NCI-H748 treated with DMSO at 0.1 percent for 48 hours (cell line): ENCODE measurements at places on chromosomes 13 and 19.

DNA sequence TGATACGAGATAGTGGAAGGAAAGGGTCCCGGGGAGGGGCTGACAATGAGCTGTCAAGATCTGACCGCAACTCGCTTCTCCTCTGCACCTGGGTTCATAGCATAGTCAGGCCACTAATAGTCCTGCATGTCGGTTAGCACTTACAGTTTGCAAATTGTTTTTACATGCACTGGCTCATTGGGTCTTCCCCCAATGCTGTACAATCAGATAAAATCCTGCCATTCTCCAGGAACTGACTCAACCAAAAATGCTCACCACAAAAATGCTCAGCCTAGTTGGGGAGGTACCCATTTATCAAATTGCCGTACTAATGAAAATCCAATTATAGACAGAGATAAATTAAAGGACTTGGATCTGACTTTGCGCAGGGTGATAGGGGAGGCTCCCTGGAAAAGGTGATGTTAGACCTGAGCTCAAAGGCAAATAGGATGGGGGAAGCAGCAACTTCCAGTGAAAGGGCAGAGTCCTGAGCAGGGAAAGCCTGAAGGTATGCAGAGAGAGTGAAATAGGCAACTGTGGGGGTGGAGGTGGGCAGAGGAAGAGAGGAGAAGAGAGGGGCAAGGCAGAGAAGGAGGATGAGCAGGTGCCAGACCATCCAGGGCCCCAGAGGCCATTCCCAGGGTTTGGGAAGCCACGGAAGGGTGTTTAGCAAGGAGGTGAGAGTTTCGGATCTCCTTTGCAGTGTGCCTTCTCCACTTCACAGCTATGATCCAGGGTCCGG is 326.1 kb upstream of the TSHZ3 start:
- DNase-seq: no peak

DNA sequence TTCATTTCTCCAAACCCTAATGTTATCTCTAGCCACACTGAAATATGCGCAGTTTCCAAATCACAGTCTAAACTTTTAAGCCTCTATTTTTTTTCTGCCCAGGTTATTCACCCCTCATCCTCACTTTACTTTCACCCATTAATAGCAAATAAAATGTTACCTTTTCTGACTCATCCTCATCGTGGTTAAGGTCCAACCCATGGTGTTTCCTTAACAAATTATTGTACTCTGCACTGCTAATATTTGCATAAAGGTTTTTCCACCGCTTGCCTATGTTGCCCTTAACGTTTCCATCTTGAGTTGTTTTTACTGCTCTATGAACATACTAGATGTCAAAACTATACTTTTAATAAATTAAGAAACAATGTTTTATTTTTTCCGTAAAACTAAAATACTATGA is 780.9 kb upstream of the KLHL1 start:
- no peak for DNase-seq

DNA sequence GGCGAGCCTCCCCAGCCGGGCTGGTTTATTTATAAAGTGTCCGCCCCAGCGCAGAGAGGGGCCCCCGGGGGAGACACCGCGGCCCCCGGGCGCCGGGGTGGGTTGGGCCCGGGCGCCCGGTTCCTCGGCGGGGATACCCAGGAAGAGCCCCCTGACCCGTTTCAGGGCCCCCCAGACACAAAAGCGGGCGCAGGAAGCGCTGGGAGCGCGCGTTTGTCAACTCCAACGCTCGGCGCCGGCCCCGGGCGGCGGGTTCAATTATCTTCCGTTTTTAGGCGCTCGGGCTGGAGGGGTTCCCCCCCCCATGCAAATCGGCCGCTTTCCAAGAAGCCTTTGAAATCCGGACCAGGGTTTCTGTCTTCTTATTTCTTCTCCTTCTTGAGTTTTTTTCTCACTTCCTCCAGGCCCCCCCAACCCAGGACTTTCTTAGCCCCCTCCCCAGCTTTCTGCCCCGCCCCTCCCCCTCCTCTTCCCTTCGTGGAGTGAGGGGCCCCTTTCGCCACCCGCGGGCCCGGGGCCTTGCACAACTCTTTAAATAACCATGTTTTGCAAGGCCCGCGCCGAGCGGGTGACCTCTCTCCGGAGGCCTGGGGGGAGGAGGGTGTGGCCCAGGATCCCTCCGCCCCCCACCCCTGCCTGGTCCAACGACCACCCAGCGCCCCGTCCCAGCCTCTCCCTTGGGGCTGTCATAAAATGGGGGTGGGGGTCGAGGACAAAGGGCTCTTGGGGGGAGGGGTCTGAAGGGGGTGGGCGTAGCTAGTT is 935 bp downstream of the ARID3A start:
- no peak for DNase-seq

DNA sequence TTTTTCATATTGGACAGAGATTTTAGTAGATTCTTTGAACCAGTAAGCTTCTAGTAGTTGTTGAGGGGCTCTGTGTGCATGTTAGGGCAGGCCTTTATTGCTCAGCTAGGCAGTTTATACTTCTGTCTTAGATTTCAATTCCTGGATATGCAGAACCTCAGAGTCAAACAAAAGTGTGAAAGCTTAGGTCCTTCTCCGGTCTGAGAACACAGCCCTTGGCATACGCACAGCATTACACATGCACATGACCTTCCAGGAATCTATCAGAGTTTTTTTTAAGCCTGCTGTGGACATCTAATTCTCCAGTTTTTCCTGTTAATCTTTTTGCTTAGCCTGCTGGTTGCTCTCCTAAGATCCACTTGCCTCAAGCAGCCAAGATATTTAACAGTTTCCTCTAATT is 77.9 kb upstream of the KL start:
- no peak for DNase-seq

GRCh38 chr13:62309904-62310303 is 894.3 kb upstream of the PCDH20 start:
- DNase-seq: no peak

DNA sequence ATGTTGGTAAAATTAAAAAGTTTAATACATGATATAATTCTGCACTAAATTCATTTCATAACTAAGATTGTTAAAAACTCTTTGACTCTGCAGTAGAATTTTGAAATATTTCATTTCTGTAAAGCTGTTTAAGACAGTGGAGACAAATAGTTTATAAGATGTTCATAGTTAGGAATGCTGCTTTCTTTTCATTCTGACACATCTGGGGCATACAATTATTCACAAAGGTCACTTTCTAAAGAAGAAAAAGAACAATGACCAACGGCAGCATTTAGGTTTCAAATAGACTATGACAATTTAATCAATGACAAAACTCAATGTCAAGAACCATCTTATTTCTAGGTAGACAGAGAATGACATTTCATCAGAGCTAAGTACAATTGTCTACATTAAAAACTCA is 1422.1 kb downstream of the PCDH9 start:
- no peak for DNase-seq

DNA sequence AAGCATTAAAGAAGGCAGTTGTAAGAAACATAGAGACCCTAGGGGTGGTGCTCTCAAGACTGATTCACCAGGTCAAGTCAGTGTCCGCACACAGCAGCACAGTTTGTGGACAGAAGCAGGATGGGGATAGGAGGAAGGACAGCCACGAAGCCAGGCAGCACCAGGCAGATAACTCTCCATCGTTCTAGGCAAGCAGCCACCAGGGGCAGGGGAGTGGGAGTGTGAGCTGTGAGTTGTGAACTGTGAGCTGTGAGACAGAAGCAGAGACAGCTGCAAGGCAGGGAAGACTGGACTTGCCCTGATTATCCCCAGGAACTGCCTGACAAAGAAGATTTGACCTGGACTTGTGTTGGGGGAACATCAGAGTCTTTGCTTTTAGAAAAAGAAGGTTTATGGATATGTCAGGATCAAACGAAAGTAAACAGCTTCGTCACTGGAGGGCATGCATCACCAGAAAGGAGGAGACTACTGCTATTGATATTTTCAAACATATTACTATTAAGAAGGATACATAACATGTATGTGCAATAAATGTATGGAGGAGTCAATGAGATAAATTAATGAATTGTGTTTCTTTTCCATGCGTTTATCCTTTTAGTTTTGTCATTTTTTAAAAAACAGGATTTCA is 286.1 kb downstream of the IRS2 start:
- DNase-seq: no peak

DNA sequence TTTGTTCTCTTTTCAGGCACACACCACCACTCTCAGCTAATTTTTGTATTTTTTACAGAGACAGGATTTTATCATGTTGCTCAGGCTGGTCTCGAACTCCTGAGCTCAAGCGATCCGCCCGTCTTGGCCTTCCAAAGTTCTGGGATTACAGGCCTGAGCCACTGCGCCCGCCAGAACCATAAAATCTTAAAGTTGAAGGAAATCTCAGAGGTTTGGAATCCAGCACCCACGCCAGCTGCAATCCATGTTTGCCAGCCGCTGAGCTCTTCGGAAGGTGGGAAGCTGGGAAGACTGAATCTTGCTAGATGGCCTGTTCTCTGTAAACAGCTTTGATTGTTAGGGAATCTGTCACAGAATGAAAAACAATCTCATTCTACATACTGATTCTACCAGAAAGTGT is 38.5 kb downstream of the SPATA13 start:
- no peak for DNase-seq

DNA sequence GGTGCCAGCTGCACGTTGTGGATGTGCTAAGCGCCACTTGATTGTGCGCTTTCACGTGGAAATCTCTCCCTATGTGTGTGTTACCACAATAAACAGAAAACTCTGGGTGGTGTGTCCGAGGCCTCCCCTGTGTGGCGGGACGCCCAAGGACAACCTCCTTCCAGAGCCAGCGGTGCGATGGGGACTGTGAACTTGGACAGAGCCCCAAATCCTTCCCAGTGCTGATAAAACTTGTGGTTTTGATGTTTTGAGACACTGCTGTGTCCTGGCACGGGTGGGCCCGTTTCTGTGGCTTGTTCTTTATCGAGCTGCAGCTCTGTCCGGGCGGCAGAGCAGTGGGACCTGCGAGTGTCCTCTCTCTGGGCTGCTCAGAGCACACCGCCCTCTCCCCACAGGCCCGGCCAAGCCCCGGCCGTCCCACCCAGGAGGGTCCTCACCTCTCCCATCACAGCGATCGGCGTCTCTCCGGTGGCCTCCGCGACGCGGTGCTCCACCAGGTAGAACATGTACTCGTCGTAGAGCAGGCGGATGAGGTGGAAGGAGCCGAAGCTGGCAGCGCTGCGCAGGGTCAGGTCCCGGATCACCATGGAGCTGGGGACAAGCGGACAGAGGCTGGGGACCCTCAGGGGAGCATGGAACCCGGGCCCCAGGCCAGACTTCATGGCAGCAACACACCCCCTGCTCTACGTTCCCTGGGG is 18.8 kb upstream of the RANBP3 start:
- no peak for DNase-seq

DNA sequence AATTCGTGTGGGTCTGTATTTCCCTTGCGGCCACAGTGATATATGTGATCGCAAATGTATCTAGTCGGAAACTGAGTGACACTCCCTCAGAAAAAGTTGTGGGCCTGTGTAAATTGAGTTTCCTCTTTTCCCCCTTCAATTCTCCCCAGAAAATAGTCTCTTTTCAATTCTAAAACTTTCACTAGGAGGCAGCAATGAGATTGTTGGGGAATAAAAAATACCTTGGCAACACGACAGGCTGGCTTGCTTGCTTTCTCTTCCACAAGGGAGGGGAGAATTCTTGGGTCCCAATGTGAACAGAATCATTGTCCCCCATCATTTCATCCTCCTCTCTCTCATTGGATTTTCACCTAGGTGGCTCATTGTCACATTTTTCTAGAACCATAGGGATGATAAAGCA is 3.7 kb upstream of the SOX21 start:
- peak; percentile 24 for DNase-seq

GRCh38 chr13:106911627-106912026 is 343.7 kb upstream of the ARGLU1 start:
- no peak for DNase-seq

DNA sequence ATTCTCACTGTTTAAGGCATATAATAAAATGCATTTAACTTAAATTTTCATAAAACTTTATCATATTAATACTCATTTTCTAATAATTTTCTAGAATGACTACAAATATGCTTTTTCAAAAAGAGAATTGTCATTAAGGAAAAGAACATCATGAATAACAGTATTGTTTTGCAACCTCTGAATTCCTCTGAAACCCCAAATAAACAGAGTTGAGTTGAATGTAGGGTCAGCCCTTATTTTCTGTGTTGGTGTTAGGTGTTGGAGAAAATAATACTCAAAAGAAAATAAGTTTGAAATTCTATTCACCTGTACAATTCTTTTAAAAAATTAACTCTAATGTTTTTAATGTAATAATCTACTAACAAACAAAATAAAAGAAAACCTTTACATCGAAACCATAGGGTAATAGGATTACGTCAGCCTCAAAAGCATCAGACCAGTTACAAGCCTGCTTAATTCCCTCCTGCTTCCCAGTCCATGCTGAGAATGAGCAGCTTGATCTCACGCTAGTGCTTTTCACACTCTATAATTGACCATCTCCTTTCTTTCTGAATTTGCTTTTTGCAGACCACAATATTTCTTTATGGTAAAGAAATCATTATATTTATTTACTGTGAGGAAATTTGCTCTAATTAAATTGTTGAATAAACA is 160.9 kb downstream of the PCDH9 start:
- no peak for DNase-seq

DNA sequence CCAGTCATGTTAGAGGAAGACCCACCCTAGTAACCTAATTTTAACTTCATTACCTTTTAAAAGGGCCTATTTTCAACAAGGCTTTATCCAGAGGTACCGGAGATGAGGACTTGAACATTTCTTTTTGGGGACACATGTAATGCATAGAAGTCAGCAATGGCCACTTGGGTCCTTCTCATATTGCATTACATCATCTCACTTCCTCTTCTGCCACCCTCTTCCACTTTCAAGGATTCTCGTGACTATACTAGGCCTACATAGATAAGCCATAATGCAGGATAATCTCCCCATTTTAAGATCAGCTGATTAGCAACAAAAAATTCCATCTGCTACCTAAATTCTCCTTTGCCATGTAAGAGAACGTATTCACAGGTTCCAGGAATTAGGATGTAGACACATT is 557.2 kb downstream of the KCTD12 start:
- no peak for DNase-seq

DNA sequence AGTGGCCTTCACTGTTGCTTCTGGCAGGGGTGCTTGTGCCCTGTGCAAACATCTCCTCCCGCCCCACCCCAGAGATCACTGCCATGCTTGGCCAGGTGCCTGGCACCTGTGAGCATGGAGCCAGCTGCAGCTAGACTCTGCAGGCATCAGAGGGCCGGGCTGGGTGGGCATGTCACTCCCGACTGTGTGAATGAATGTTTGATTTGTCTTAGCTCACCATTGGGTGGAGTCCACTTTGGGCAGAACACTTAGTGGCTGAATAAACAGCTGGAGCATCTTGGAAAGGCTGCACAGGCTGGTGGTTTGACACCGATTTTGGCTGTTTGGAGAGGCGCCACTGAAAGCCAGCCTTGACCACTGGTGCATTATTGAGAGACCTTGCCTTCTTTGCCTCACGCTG is 267.3 kb downstream of the DLEU7 start:
- DNase-seq: peak; percentile 85

DNA sequence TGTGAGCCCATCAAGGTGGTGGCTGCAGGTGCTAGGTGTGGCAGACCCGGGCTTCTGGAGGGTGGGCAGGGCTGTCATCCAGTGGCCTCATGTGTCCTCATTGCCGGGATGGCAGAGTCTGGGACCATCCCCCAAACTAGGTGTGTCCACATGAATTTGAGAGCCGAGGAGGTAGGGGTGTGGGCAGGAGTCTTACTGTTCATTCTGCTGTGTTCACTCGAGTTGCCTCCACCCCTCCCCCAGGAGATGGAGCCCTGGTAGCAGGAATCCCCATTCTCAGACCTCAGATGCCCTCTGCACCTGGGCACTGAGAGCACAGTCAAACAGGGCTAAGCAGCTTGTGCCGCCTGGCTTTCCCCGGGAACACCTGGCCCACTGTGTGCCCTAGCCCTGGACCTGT is 22.4 kb downstream of the NAXD start:
- no peak for DNase-seq

GRCh38 chr13:75458696-75459422 is 23.1 kb downstream of the TBC1D4 start:
- DNase-seq: no peak

- no peak for DNase-seq
Observed at GRCh38 chr19:32876919-32877285, 7.3 kb upstream of the SLC7A9 start.
